Stimulated activated CD4-positive, alpha-beta T cell treated with anti-CD3 and anti-CD28 coated beads, Interleukin-12 subunit alpha, Interleukin-12 subunit beta, amount 100 ng/mL, for 4 hours (primary cell): ENCODE measurements at places on chromosomes 5 and 9.

DNA sequence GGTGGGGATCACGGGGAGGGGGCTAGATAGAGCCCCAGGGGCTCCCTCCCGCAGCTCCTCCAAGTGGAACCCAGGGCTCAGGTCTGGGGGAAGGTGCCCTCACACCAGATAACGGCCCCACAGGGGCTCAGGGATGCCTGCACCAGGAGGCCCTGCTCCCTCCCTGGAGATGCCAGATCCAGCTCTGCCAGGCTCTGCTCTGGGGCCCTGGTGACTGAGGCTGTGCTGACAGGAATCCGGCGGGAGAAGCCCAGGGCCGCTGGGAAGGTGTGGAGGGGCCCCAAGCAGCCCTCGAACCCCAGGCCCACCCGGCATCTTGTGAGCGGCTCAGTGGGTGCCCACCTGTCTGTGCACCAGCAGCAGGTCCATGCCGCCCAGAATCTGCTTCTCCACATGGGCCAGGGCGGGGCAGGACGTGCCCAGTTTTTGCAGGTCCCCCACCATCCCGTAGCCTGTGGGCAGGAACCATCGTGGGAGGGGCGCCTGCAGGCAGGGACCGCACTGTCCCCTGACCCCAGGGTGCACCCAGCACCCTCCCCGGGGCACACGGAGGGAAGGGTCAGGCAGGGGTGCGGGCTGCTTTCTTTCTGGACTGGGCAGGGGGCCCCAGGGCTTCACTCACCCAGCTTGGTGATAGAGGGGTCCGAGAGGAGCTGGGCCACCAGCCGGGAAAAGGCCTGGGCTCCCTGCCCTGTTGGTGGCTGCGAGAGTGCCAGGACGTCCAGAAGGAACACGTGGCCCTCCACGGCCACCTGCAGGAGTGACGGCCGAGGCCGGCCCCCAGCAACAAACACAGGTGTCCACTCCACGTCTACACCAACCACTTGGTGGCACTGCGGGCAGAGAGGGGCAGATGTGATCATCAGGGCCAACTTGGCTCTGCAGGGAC lies 48.9 kb upstream of the NRARP start:
- DNase-seq: no peak

GRCh38 chr5:149863176-149863575 lies 81.4 kb downstream of the PDE6A start:
- no peak for DNase-seq

GRCh38 chr5:69468631-69469030 lies 24.0 kb upstream of the OCLN start:
- DNase-seq: no peak

DNA sequence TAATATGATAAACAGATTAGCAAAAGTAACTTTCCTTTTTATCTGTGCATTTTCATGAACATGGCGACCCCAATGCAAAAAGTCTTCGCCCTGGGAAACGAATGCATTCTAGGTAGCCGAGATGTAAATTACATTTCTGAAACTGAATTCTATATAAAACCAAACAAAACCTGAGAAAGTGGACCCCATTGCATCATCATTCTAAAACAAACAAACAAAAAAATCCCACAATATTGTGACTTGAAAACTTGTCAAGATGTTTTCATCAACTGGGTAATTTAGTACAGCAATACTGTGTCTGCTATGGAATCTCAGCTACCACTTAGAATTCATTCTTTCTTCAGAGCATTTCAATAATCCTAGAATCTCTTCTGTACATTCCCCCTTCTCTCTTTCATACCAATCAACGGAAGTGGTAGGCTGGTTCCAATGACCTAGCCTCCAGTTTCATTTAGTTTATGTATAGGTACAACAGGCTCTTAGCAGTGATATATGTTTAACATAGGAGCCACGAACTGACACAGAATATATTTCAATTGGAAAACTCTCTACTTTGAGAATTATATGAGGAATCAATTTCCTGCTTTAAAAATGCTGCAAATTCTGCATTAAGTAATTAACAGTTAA lies 85.6 kb downstream of the FBXW11 start:
- DNase-seq: no peak

GRCh38 chr5:10705747-10706146 lies 55.3 kb downstream of the DAP start:
- no peak for DNase-seq

- DNase-seq: no peak
Measured at GRCh38 chr9:26612211-26612610, 280.4 kb downstream of the CAAP1 start.

DNA sequence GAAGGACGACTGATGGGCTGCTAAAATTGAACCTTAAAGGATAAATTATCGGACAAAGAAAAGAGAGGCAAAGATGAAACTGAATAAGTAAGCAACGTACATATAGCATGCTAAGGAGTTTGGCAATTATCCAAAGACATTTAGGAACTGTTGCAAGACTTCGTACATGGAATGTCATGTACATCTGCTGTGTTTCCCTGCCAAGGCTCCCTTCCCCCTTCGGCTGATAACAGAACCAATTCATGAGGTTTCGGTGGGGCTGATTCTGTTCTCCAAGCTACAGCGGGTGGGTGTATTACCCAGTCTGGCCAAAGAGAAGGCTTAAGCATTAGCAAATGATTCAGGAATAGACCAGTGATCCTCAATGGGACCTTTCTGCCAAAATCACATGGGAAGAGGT lies 190.9 kb upstream of the FREM1 start:
- no peak for DNase-seq

GRCh38 chr9:114853071-114853855 lies 47.4 kb upstream of the TNFSF15 start:
- no peak for DNase-seq

- no peak for DNase-seq
Measured at GRCh38 chr5:54002779-54003178, 307.6 kb downstream of the ARL15 start.

DNA sequence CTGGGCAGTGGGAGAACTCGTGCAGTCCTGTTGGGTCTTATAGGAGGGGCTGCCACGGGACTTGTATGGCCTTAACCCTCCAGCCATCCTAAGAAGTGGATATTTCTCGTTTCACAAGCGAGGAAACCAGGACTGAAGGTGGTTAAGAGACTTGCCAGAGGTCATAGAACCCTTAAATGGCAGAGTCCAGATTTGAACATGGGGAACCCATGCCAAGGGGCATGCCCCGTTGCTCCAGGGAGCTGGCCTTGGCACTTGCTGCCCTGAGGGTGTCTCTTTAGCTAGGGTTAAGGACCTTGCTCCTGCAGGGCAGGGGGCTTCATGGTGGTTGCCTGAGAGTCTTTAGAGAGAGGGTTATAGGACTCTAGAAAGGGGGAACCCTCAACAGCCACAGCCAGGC lies 63.4 kb downstream of the DAB2IP start:
- DNase-seq: no peak
